Fibroblast of lung (primary cell): ENCODE measurements at places on chromosomes 4 and X. TPM values are rescaled to one million over a fixed set of nuclear protein-coding genes. Genes with fewer than 3 reads are reported as not detected.

DCAF4L1 gene
- under 0.01 and 0.17 TPM in 2 replicates for total RNA-seq

EREG gene
- 2.8 and 9.9 TPM in 2 replicates for total RNA-seq

DNA sequence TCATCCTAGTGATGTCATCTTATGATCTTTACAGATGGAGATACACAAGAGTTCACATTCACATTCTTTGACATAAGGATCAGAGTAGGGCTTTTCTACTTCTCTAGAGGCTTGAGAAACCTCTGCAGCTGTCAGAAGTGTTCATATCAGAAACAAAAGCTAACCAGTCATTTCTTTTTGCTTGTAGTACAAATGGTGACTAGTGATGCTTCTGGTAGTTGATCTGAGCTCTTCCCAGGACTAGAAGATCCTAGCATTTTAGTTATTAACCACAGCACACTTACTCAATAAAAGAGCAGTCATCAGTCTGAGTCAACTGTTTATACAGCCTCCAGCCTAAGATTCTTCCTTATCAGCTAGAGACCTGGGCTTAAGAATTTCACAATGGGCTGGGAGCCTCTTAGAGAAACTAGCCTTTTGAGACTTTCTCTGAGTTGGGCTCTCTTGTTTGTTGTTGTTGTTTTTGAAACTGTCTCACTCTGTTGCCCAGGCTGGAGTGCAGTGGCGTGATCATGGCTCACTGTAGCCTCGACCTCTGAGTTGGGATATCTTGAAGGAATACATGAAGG, 84.1 kb downstream of the TMEM164 start:
- DNase-seq, result peak; percentile 95

DNA sequence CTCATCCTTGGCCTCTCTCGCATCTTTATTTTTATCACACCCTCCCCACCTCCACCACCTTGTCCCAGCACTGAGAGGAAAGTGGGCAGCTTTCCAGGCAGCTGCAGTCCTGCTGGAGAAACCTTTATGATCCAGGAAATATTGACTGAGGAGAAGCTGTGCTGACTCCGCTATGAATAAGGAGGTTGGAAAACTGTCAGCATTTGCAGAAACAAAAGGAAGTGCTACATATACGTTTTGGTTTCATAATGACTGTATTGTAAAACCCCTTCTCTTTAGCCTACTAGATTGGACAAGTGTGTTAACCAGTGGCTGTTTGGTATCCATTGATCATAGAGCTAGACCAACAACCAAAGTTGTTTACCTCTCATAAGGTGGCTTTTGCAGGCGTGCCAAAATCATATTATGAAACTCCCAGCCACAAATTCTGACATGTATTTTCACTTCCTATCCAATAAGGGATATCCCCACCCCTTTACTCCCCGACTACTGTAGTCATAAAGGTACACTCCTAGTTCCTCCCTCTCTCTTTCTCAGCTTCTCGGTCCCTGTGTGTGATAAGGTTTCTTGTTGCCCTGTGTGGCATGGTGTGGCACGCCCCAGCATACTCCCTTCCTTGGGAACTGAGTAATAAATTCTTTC, 88.4 kb downstream of the GPR143 start:
- DNase-seq, result peak; percentile 60

PHOX2B gene
- not detected in 2 replicates for total RNA-seq
